Hypothalamus (tissue), 51 donors: ENCODE measurements at places on chromosomes 12 and 14.
A peak's percentile ranks its signal among the peaks of the same experiment; 100 is the strongest.

GRCh38 chr12:62632411-62632918 lies 165.8 kb downstream of the MON2 start:
- DNase-seq, result peak; percentile 53

DNA sequence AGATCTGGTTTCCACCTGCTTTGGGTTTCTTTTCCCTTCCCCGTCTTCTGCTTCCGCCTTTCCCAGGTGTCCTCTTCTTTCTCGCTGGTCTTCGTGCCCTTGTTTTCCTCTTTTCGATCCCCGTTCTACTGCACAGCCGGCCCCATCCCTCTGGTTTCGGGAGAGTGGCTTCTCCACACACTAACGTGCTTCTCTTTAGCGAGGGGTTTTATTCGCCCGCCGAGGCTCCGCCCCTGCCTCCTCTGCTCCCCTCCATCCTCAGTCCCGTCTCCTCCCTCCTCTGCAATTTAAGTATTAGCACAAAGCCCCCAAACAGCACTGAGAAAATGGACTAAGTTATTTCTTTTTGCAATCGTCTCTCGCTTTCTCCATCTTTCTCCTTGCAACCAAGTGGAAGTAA lies at the start of gene SLC7A8:
Gene SLC7A8 (minus strand): TSS at position 182 of the 400 bp plus-strand sequence. CDS start 746 bp downstream, outside the sequence.
- DNase-seq, result peak; percentile 53

DNA sequence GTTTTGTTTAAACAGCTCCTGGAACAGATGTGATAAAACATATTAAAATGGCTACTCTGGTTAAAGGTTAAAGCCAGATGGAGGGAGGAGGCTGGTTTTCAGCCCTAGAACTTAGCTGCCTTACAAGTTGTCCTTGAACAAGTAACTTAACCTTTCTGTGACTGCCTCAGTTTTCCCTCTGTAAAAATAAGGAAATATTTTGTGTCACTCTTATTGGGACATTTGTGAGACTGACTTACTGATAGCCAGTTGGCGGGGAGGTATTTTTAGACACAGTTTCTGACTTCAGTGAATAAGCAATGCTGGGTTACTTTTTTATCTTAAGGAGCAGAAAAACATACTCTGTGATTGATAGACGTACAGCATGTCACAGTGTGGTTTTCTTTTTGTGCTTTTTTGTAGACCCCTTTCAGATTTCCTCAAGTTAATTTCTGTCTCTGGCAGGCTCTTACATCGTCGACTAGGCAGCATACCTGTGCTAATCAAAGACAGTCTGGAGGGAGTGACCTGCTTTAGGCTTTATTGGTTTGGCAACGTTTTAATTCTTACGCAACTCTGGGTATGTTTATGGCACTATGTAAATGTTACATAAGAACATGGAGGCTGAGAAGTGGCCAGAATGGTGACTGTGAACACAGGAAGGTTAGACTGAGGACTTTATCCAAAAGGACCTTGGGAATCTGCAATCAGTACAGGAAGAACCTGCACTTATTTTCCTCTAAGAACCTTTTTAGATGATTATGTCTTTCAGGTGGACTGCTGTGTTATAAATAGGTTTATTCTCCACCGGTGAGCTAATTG lies 3.3 kb downstream of the ACVR1B start:
- DNase-seq, result no peak

GRCh38 chr12:132444957-132445883 lies 44.7 kb upstream of the FBRSL1 start:
- no peak for DNase-seq

GRCh38 chr14:79199217-79199616 lies 1012.1 kb downstream of the DIO2 start:
- no peak for DNase-seq

DNA sequence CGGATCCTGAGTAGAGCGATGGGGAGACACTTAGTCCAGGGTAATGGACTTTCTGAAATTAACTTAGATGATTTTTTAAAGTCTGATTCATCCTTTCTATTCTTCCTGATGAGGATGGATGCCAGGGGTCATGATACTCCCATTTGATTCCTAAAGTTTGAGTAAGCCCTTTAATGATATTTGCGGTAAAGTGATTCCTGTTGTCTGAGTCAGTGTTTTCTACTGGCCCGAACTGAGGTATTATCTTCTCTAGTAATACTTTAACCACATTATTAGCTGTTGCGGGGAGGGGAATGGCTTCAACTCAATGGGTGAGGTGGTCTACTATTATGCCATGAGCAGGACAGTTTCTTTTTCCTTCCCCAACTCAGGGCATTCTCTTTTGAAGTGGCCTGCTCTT lies 111.6 kb downstream of the RIN3 start:
- DNase-seq, result no peak

- no peak for DNase-seq
These were observed 3.3 kb downstream of the WASHC4 start for GRCh38 chr12:105110851-105111250.

- DNase-seq, result no peak
These were observed 103.0 kb upstream of the NTF3 start for GRCh38 chr12:5328669-5329517.

DNA sequence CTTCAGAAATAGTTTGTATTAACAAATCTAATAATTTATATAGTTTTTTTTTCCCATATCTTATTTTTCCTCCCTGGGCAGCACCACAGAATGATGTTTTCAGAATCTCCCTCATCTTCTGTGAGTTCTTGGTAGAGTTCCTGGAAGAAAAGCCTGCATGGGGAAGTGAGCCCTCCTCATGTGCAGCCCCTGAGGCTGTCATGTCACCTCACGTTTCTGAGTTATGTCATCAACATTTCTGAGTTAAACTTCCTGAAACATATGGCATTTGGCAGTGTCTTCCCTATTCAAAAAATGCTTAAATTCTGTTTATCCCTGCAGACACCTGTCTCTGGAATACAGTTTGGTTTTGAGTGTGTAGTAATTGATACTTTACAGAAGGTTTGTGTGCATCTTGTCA lies 979.0 kb downstream of the TMEM121 start:
- DNase-seq, result no peak

DNA sequence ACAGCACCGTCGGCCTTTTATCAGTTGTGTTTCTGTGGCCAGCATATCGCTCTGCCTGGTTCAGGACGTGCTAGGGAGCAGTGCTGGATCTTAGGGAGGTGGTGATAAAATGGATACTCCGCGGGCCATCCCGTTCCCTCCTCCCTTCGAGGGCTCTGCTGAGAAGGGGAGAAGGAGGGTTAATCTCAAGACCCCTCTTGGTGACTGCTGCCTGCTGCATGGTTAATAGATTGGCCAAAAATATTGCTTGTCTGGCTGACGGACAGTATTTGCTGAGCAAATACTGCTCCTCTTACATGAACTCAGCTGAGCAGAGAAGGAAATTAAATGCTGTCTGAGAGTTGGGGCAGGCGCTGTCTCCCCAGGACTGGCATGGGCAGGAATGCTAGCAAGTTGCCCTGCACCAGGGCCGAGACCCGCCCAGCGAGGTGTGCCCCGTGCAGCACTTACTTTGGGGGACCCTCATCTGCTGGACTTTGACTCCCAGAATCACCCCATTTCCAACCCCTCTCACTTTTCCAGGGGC lies 1.2 kb downstream of the FBRSL1 start:
- DNase-seq, result no peak

DNA sequence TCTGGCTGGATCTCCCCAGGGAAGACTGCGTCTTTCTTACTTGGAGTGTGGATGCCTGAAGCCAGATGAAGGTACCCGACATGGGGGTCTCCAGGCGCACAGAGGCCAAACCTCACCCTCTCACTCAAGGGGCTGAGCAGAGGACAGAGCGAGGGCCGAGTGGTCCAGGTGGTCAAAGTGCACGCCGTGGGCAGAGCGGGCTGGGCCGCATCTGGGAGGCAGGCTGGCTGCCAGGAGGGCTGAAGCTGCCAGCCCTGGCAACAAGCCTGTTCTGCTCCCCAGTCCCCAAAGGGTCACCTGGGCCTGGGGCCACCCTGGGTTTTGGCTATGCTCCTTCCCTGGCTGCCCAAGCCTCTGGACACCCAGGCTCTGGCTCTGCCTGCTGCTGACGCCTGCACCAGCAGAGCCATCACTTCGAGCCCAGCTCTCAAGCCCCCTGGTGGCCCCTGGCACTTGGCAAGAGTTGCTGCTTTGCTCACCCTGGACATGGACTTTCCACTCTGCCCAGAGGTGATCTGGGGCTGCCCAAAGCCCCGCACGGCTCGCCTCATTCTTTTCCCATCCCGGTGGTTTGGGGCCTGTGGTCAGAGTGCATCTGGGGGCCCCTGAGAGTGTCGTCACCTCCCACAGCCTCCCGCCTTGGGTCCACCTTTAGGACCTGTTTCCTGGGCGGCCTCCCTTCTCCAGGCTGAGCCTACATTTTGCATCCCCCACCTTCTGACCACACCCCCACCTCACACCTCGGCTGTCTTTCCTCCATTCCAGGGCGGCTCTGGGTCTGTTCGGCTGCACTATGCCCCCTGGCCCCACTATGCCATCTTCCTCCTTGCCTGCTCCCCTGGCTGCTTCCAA lies 2.8 kb downstream of the ADSS1 start:
- peak; percentile 49 for DNase-seq

GRCh38 chr12:31702047-31702446 lies 26.8 kb downstream of the AMN1 start:
- DNase-seq, result no peak

DNA sequence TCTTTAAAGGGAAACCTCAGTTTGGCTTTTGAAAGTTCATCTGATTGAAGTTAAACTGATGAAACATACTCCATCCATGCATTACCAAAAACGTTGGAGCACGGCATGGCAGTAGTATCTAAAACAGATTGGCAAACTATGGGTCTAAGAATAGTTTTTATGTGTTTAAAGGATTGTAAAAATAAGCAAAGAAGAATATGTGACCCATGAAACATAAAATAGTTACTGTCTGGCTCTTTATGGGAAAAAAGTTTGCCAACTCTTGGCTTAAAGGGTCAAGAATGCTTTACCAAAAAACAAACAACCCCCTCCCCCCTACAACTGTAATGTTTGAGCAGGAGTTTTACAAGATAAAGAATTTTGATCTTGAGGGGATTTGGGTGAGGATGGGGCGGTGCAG lies 32.6 kb downstream of the TRAF3 start:
- no peak for DNase-seq

- DNase-seq, result no peak
These were observed 68.7 kb downstream of the DICER1 start for GRCh38 chr14:95088665-95089064.

- no peak for DNase-seq
These were observed 276.1 kb upstream of the LMO3 start for GRCh38 chr12:16881986-16882570.

DNA sequence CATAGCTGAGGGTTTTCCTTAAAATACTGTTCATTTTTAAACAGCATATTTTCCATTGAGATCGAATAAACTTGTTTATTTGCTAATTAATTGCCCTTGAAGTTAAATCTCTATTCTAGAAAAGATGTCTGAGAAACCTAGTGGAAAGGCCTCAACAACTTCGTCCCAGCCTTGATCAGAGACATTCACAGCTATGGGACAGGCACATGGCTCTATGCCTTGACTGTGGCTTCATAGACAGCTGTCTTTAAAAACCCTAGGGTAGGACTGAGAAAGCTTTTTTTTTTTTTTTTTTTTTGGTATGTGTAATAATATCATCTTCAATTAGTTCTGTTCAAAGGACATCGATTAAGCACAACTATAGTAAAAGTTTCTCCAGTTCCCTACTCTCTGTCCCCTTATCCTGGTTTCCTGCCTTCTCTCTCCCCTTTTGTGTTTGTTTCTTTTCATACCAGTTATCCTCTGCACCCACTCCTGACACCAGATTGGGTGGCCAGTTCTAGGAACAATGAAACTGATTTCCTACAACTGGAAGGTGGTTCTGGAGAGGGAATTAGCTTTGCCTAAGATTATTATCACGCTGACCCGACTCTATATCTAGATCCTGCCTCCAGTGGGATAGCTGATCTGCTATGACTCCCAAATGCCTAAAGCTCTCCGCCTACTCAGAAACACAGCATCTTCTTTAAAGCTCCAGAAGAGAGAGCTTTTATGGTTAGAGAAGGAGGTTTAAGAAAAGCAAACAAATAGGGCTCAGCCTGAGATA lies 20.3 kb downstream of the SOCS2 start:
- no peak for DNase-seq

- no peak for DNase-seq
These were observed 14.9 kb upstream of the SLC8A3 start for GRCh38 chr14:70203686-70204085.

DNA sequence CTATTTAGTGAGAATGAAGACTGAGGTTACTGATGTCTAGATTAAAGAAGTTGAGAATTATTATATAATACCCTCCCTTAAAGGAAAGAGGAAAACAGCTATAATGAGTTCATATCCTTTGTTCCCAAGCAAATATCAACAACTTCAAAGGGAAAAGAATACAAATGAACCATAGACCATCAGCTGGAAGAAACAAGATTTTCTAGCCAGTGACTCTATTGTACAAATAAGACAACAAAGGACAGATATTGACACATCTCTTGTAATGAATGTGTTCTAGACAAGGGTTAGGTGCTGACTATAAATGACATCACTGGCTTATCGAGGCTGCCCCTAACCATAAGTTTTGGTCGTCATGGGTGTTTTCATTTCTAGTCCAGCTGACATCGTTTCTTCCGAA lies 48.2 kb downstream of the SLC38A4 start:
- no peak for DNase-seq

- no peak for DNase-seq
These were observed 29.8 kb upstream of the STRAP start for GRCh38 chr12:15852383-15852782.

- DNase-seq, result peak; percentile 55
These were observed 567 bp downstream of the FUT8 start for GRCh38 chr14:65412856-65413738.

DNA sequence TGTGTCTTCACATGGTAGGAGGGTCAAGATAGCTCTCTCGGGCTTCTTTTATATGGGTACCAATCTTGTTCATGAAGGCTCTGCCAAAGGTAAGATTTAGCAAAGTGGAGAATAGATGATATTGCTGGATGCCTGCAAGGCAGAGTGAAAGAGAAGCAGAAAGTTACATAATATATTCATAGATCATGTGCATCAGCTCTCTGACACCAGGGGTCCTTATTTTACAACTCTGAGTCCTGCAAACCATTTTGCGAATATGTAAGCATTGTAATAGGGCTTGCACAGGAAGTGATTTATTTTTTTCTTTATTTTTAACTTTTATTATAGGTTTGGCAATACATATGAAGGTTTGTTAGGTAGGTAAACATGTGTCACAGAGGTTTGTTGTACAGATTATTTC lies 31.8 kb downstream of the CRADD start:
- DNase-seq, result no peak

DNA sequence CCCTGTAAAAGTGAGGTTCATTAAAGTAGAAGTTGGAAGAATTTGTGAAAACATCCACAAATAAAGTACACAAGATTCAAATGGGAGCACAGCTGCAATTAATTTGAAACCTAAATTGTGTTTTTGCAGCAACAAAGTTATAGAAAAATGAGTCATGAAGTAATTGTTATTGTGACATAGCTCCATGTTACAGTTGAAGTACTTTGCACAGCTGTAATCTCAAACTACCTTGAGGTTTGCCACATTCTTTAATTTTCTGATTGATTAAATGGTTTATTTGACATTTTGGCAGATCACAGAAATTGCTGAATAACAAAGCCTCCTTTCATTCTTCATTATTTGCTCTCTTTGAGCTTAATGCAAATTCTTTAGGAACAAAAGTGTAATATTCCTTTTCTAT lies 111.3 kb downstream of the RMST start:
- no peak for DNase-seq

GRCh38 chr12:66717036-66717673 lies 38.3 kb upstream of the GRIP1 start:
- DNase-seq, result no peak
